ENCODE measurements at places on chromosomes 2 and 18.

DNA sequence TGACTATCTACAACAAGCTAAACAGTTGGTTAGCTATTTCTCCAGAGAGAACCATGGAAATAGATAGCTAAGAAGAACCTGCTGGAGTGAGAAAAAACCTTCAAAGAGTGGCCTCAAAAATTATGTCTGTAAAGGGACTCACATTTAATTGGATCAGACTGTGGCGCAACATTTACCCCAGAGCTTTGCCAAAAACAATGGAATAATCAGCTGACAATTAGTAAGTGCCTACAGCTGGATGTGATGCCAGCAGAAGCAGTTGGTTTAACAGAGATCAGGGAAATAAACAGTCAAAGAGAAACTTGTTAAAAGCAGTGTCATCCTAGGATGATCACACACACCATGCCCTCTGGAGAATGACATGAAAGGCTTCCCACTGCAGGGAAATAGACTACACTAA is 310.7 kb downstream of the CLIP4 start:
- DNase-seq = no peak

DNA sequence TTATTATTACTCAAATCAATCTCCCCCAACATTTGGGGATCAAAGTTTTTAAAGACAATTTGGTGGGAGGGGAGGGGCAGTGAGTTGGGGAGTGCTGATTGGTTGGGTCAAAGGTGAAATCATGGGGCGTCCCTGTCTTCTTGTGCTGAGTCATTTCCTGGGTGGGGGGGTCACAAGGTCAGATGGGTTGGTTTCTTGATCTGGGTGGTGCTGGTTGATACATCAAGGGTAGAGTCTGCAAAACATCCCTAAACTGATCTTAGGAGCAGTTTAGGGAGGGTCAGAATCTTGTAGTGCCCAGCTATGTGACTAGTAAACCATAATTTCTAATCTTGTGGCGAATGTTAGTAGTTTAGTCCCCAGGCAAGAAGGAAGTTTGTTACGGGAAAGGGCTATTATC is 67.4 kb downstream of the MOGAT1 start:
- no peak for DNase-seq

DNA sequence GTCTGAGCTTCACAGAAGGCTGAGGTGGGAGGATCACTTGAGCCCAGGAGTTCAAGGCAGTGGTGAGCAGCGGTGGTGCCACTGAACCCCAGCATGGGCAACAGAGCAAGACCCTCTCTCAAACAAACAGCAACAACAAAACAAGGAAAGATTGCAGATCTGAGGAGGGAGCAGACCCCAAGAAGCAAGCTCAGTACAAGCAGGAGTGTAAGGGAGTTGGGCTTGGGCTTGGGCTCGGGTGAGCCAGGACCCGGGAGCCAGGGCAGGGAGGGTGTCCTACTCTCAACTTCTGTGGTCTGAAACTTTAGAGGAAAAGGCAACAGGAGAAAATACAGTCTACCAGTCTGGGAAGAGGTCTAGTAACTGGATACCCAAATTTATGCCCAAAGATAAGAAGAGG is 92.0 kb upstream of the RAB12 start:
- no peak for DNase-seq

- DNase-seq = no peak
Observed at GRCh38 chr18:47604021-47604420, 326.4 kb downstream of the SMAD2 start.

- DNase-seq = no peak
Observed at GRCh38 chr2:166768393-166769123, 119.7 kb upstream of the XIRP2 start.

GRCh38 chr2:100011272-100011731 is 131.1 kb downstream of the AFF3 start:
- no peak for DNase-seq

DNA sequence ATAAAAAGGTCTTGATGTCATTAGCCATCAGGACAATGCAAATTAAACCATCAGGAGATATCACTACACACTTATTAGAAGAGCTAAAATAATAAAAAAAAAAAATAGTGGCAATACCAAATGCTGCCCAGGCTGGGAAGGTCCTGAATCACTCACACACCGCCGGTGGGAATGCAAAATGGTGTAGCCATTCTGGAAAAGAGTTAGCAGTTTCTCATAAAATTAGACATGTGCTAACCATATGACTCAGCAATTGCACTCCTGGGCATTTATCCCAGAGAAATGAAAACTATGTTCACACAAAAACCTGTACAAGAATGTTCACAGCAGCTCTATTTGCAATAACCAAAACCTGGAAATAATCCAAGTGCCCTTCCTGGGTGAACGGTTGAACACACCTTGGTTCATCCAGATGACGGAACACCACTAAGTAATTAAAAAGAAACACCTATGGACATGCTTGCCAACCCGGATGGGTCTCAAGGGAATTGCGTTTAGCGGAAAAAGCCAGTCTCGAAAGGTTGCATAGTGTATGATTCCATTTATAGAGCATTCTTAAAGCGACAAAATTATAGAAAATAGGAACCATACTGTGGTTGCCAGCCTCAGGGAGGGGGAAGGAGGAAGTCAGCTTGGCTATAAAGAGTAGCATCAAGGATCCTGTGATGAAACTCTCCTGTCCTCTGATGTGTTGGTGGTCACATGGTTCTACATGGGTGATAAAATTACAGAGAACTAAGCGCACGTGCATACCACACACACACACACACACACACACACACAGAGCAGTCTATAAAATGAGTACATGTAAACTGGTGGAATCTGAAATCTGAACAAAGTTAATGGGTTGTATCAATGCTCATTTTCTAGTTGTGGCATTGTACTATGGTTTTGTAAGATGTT is 4.6 kb downstream of the MBP start:
- DNase-seq = no peak

DNA sequence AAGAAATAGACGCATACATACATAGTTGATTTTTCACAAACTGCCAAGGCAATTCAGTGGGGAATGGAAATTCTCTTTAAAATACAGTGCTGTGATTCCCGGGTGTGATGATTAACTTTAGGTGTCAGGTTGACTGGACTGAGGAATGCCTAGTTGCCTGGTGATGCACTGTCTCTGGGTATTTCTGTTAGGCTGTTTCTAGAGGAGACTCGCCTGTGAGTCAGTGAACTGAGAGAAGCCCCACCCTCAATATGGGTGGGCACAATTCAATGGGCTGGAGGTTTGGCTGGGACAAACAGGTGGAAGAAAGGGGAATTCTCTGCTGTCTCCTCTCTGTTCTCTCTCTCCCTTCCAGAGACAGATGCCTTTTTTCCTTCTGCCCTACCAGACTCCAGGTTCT is 187.6 kb downstream of the ARHGAP28 start:
- DNase-seq = no peak

DNA sequence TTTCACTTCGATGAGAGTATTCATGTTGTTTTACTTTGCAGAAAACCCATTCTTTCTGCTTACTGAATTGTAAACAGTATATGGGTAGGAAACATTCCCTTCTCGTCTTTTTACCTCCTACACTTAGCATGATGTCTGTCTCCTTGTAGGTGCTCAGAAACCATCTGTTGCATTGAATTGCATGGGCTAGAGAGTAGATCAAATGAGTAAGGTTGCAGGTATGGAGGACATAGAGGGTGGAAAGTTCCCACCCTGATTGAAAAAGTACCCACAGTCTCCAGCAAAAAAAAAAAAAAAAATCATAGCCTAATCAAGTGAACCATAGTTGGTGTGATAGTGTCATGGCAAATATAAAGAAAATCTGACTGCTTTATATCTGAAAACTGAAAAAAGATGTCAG is 1.7 kb downstream of the CYTIP start:
- DNase-seq = no peak

GRCh38 chr2:236025892-236026291 is 142.3 kb downstream of the GBX2 start:
- no peak for DNase-seq

GRCh38 chr2:189181706-189182105 is 2.1 kb upstream of the COL5A2 start:
- DNase-seq = no peak

DNA sequence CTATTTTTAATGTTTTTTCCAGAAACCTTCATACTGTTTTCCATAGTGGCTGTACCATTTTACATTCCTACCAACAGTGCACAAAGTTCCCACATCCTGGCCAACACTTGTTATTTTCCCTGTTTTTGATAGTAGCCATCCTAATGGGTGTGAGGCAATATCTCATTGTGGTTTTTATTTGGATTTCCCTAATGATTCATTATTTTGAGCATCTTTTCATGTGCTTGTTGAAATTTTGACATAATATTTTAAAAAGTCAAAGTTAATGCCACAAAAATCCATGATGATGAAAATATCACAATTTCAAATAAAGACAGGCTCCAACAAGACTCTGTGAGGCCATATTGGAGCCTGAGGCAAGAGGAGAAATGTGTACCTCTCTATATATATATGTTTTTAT is 50.2 kb downstream of the VWA3B start:
- no peak for DNase-seq

- DNase-seq = no peak
Observed at GRCh38 chr18:26322890-26323653, 96.8 kb downstream of the TAF4B start.

DNA sequence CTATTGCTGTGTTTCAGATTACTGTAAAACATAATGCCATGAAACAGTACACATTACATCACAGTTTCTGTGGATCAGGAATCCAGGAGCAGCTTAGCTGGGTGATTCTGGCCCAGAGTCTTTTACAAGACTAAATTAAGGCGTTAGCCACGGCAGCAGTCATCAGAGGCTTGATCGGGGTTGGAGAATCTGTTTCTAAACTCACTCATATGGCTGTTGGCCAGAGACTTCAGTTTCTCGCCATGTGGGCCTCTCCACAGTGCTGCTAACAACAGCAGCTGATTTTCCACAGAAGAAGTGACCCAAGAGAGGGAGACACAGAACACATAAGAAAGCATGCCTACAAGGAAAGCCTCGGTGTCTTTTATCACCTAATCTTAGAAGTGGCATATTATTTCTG is 89.2 kb upstream of the MYO3B start:
- no peak for DNase-seq

DNA sequence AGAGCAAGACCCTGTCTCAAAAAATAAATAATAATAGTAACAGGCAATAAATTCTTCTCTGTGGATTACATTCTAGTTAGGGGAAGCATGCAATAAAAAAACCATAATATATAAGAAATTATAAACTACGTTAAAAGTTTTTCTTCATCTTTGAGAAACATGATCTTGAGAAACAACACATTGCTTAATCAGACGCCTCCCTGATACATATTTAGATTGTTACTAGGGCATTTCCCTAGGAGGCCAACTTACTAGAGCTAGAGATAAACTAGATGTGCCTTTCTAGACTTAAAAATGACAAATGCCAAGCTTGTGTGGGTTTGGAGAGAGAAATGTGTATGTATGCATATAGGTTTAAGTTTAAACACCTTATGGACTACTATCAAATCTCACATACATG is 76.3 kb upstream of the GALNT5 start:
- no peak for DNase-seq

GRCh38 chr2:167608487-167608886 is 638.9 kb downstream of the STK39 start:
- DNase-seq = no peak

- no peak for DNase-seq
Observed at GRCh38 chr2:228838819-228839218, 432.3 kb downstream of the PID1 start.

DNA sequence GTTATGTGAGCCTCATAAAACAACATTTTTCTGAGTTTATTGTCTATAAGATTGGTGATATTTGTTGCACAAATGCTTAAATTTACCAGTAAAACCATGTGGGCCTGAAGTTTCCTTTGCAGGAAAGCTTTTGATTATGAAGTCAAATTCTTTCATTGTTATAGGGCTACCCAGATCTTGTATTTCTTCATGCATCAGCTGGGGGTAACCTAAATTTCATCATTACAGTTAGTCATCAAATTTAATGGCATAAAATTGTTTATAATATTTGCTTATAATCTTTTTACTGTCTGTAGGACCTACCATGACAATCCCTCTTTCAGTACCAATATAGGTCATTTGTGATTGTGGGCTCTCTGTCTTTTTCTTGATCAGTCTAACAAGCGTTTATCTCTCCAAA is 47.8 kb downstream of the SMAD2 start:
- no peak for DNase-seq

- DNase-seq = no peak
Observed at GRCh38 chr18:59788791-59789106, 91.5 kb upstream of the CCBE1 start.

DNA sequence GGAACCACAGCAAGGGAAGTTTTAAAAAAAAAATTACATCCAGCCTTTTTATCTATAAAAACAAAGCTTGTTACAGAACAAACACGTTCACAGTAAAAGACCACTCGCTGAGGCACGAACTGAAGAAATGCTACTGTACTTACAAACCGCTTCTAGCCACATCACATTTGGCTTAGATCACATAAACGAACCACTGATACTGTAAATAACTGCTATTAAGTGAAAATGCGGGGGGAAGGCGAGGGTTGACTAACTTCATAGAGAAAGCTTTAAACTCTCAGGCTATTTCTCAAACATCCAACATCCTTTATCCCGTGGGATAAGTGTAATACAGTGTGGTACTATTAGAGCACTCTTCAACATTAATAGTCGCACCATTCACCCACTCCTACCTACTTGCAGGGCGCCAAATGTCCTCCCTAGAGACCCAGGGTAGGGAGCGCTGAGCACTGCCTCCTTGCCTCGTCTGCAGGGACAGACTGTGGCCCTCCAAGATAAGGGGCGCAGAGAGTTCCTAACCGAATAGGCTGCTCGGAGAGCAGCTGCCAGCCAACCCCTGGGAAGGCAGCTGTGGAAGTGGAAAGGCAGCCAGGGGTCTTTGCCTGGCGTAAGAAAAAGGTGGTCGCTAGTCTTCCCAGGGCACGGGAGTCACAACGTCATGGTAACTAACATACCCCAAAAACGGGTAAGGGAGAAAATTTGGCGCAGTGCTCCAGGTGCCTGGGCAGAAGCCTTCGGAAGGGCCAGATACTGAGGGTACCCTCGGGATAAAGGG is 854 bp downstream of the GPR155 start:
- no peak for DNase-seq

- no peak for DNase-seq
Observed at GRCh38 chr2:61633250-61633649, 95.1 kb upstream of the XPO1 start.

DNA sequence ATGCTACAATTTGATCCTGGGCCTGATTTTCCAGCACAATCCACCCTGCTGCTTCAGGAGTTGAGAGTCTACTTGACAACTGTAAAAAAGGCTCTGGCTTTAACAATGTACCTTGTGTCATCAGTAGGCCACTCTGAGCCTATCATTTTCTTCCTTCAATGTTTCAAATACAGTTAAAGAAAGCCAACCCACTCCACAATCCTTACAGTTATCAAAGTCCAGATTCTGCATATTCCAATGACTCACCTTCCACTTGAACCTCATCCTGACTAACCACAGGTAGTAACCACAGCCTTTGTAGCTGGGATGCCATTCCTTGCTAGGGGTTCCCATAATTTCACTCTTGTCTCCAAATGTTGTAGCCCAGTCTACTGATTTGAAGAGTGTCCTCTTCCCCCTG is 35.5 kb upstream of the AQP4 start:
- DNase-seq = no peak
